ENCODE measurements at places on chromosomes 6 and 20. TPM values are rescaled to one million over a fixed set of nuclear protein-coding genes. Genes with fewer than 3 reads are reported as not detected.

GRCh38 chr20:39871013-39871412, 818.0 kb downstream of the MAFB start:
- DNase-seq: no peak

- DNase-seq: no peak
These were observed 899.9 kb downstream of the C6orf118 start for GRCh38 chr6:164409309-164410009.

The BTNL2 gene
- polyA plus RNA-seq: 1.1 TPM

DNA sequence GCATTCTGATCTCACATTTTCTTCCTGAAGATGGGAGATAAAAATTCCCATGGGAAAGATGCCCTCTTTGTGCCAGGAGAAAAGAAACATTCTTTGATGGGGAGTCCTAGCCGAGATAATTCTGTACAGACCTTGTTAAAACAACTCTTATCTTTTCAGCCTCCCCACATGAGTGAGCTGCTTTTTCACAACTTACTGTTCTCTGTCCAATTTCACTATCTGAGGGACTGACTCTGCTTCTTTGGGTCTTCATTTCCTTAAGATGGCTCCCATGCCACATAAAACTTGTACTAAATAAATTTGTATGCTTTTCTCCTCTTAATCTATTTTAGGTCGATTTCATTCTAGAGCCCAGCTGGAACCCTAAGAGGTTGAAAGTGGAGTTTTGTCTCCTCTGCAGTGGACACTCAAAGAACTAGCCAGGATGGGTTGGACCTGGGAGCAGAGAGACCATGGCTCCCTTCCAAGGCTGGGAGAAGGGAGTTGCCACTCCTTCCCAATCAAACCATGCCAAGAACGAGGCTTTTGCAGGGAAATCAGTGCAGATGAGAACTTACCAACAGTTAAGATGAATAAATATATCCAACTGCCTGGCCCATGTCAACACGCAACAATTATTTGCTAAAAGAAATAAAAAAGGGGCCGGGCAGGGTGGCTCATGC, 285.8 kb upstream of the SULF2 start:
- DNase-seq: no peak

- DNase-seq: no peak
These were observed 315.4 kb upstream of the CDYL start for GRCh38 chr6:4460586-4461475.

The EPB41L1 gene
- polyA plus RNA-seq: 81.6 TPM

DNA sequence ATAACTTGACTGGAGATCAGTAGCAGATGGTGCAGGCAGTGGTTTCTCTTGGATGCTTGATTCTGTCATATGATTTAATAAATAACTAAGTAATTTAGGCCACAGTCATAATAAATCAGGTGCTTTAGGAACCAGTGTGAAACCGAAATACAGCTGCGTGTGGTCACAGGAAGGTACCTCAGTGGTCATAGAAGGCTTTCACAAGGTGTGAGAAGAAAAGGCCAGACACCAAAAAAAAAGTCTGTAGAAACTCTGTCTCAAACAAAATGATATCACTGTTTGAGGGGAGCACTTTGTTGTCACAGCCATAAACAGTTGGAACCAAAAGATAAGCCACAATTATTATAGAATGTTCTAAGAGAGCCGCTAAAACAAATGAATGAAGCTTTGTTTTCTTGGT, 56.5 kb downstream of the ARMC2 start:
- no peak for DNase-seq

DNA sequence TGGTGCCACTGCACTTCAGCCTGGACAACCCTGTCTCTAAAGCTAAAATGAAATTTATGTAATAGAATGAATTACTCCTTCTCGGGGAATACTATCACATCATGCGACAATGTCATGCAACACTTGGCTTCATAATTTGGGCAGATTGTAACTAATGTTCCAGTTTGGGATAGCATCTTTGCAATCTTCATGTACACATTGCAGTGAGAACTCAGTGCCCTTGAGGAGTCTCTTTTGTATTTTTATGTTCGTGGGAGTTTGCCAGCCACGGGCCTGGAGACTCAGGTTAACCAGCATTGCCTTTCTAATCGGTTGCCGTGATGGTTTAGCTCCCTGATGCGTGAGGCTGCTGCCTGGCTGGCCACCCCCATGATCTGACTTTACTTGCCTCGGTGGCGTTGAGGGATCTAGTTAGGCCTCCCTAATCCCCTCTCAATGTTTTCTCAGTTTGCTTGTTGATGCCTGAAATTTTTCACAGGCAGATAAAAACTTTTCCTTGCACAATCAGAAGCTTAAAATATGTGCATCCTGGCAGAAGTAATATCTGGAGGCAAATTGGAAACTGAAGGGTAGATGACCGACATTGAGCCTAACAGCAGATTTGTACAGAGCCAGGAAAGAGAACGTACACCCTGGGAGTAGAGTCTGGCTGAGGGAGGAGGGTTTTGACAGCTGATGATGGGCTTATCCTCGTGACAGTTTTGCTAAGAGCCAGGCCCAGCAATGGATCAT, 2.4 kb downstream of the GMPR start:
- no peak for DNase-seq

- DNase-seq: no peak
These were observed 19.5 kb downstream of the TMEM151B start for GRCh38 chr6:44289726-44290260.

All from left renal cortex interstitium (tissue), 4 donors.